Activated T-cell treated with anti-CD3 and anti-CD28 coated beads, Interleukin-2, amount 50 U/mL, for 72 hours (primary cell): ENCODE measurements at places on chromosomes 7 and 10. TPM values are rescaled to one million over a fixed set of nuclear protein-coding genes. Genes with fewer than 3 reads are reported as not detected.

DNA sequence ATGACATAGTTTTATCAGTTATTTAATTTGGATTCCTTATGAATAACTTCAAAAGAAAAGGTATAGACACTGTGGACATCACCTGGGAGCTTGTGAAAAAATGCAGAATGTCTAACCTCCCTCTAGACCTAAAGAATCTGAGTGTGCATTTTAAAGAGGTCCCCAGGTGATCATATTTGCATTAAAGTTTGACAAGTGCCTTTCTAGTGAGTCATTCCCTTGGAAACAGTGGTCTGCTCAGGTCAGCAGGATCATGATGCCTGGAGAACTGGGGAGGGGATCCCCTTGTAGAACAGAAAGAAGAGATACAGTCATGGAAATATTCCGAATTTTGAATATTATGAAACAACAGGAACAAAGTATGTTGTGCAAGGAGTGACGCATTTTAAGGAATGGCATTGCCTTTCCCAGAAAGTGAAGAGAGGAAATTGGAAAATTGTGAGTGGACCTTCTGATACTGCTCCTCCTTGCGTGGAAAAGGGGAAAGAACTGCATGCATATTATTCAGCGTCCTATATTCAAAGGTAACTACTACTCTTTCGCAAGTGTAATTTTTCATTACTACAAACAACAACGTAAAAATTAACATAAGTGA, 4.6 kb downstream of the STEAP2 start:
- no peak for DNase-seq

DNA sequence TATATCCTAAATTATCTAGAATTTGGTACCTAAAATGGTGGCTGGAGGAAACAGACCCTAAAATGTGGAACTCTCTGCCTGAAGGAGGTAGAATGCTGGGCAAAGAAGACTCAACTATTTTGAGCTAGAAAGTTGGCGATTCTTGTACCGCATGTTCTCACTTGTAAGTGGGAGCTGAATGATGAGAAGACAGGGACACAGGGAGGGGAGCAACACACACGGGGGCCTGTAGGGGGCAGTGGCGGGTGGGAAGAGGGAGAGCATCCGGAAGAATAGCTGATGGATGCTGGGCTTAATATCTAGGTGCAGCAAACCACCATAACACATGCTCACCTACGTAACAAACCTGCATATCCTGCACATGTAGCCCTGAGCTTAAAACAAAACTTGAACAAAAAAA, 250.6 kb downstream of the CALN1 start:
- no peak for DNase-seq

DNA sequence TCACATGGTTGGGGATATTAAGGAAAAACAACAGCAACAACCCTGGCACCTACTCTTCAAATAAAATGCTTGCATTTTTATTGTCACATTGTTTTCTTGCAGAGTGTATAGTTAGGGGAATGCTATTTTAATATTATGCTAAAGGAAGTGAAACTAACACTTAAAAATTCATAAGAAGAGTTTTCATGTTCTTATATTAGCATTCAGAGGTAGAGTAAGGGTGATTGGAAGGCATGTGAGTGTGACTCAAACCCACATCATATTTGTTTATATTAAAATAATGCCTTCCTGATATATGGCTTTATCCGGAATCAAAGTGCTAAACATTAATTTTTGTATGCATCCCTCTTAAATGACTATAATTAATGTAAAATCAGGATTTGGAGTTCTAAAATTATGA, 59.8 kb upstream of the TES start:
- no peak for DNase-seq

- peak; percentile 70 for DNase-seq
These were observed 121.0 kb downstream of the HIP1 start for GRCh38 chr7:75617634-75618234.

GRCh38 chr7:2985866-2986265, 57.8 kb downstream of the CARD11 start:
- no peak for DNase-seq

GRCh38 chr10:26879744-26880143, 19.0 kb upstream of the ABI1 start:
- DNase-seq, result no peak

- DNase-seq, result no peak
These were observed 85.7 kb upstream of the COL13A1 start for GRCh38 chr10:69715899-69716606.

- DNase-seq, result no peak
These were observed 684 bp upstream of the HOXA5 start for GRCh38 chr7:27143950-27144780.

The ZNF479 gene
- not detected for total RNA-seq

GRCh38 chr10:124709861-124710260, 34.3 kb downstream of the FAM53B start:
- no peak for DNase-seq

The PKD2L1 gene
- total RNA-seq, result 0.60 TPM

DNA sequence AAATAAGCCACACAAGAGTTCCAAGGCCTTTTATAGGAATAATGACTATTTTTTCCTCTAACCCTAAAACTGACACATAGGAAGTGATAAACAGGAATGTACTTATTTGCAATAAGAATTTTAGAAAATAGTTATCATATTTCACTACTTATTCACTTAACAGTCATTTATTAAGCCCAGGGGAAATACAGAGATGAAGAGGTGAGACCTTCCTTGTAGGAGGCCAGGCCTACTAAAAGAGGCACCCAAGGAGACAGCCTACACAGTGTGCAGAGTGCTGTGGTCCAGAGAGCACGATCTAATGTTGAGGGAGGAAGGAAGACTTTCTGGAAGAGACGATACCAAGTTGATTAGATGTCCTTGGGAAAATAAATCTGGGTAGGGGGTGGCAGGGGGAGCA, 45.0 kb upstream of the PPP1R3C start:
- no peak for DNase-seq

DNA sequence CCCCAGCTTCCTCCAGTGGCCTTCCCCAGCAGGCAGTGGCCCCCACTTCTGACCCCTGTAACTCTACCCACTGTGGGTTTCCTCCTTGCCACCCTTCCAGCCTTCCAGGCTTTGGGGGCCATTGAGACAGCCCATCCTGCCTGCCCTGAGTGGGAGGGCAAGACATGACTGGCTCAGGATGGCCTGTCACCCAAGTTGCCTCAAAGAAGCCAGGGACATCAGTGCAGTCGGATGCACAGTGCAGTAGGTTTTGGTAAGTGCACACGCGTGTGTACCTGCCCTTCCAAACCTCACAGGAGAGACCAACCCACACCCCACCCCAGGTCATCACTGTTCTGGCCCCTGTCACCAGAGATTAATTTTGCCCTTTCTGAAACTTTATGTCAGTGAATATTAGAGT, 22.7 kb downstream of the ZMIZ2 start:
- no peak for DNase-seq

DNA sequence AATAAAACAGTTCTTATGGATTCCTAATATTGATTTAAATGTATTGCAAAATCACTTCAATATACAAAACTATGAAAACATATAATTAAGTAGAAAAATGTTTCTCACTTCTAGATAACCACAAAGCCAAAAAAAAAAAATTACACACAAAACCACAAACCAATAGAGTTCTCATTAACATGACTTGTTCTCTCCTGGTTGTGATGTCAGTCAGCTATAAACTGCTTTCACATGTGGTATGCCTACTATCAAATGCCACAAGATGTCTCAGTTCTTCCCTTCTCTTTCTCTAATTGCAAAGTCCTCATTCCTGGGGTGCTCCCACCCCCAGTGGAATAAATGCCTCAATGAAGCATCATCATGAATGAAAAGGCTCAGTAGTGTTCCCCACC, 16.6 kb downstream of the GNAI1 start:
- DNase-seq, result peak; percentile 59

GRCh38 chr7:96996111-96996957, 9.0 kb upstream of the DLX6 start:
- no peak for DNase-seq

The AKR1D1 gene
- not detected for total RNA-seq

The PDK4 gene
- total RNA-seq, result not detected

- no peak for DNase-seq
These were observed 41.2 kb upstream of the ACSL5 start for GRCh38 chr10:112332509-112333228.

The RBM20 gene
- 0.72 TPM for total RNA-seq

DNA sequence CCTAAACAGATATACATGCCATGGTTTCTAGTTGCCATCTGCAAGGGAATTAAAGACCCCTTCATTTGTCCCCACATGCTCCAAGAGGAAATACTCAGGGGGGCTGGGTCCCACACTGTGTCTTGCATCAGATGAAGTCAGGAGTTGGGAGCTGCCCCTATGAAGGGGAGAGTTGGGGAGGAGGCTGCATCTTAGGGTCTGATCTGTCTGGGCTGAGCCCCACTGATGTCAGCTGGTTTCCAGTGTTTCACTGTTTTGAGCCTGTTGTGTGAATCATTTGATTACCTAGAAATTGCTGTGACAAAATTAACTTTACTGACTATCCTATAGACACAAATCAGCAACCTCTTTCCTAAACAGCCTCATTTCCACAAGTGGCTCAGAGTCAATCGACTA, 4.9 kb upstream of the ADCY1 start:
- no peak for DNase-seq

GRCh38 chr10:7374795-7375194, 36.0 kb downstream of the SFMBT2 start:
- DNase-seq, result no peak

DNA sequence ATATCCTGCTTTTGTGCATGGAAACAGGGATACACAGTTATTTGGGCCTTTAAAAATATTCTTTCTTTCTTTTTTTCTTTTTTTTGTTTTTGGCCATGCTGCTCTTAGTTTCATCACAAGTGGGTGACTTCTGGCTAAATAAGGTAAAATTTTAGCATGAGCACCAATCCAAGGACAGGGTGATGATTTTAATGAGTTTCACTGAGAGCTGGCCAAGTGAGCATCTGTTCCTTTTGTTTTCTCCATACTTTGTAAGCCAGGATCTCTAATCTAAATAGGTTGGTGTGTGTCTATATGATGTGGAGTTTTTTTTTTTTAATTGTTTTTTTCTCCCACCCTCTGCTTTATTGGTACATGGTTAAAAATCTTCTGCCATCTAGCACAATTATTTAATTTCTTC, 106.8 kb downstream of the POLL start:
- DNase-seq, result no peak

The KCNIP2 gene
- total RNA-seq, result 2.2 TPM

GRCh38 chr10:1050145-1050544, 1.2 kb upstream of the IDI1 start:
- DNase-seq, result no peak

The OPN4 gene
- not detected for total RNA-seq

The PLPP4 gene
- not detected for total RNA-seq

DNA sequence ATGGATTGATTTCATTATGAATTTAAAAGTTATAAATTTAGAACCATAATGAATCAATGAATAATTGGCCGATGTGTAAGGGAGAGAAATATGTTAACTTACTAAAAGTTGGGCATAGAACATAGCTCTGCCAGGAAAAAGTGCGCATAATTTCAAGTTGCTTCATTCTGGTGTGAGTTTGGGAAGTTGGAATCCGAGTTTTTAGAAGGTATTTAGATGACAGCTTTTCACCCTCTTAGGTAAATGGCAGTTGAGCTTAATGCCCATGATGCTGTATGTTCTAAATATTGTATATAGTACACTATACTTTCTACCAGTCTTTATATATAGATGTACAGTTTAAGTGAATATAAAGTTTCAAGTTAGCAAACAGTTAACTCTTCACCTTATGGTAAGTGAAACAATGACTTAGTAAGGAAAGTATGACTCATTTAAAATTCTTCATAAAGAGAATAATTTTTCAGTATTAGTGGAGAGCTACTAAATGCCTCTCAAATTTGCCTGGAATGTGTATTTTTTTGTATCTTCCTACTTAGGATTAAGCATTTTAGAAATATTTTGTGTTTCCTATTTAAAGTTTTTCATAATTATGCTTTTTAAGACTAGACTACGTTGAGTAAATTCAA, 1.6 kb downstream of the C1GALT1 start:
- no peak for DNase-seq

GRCh38 chr7:156918635-156919034, 25.7 kb upstream of the LMBR1 start:
- no peak for DNase-seq

DNA sequence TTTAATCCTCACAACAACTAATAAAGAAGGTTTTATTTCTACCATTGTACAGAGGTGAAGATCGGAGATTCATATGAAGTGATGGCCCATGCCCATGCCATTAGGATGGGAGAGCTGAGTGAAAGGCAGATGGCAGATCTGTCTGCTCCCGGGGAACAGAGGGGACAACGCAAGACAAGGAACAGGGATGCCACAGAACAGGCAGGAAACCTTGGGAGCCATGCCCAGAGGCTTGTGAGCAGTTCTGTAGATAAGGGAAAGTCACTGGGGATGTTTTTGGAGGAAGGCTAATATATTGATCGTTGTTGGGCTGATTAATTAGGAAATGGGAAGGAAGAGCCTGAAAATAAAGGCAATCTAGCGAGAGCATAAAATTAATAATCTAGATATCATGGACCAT, 73.1 kb upstream of the ITGB1 start:
- no peak for DNase-seq

The SEMA3E gene
- total RNA-seq, result not detected

DNA sequence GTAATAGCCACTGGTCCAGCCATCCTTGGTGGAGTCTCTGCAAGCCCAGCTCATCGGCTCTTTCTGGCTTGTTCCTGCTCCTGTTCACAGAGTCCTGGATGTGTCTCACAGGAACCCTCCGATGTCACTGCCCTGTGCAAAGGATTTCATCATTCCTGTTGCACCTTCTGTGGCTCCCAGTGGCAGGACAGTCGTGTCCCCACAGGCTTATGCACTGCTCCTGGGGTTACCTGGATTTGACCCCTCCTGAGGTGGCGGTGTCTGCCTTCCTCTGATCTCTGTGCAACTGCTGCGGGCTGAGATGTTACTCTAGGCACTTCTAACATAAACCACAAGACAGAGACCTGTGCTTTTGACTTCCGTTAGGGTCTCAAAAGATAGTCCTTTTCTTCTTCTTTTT, 30.6 kb downstream of the APBB1IP start:
- DNase-seq, result no peak

The SMO gene
- 0.84 TPM for total RNA-seq

The CYTH3 gene
- total RNA-seq, result 2.0 TPM

GRCh38 chr10:2914741-2915140, 152.6 kb upstream of the PFKP start:
- no peak for DNase-seq

DNA sequence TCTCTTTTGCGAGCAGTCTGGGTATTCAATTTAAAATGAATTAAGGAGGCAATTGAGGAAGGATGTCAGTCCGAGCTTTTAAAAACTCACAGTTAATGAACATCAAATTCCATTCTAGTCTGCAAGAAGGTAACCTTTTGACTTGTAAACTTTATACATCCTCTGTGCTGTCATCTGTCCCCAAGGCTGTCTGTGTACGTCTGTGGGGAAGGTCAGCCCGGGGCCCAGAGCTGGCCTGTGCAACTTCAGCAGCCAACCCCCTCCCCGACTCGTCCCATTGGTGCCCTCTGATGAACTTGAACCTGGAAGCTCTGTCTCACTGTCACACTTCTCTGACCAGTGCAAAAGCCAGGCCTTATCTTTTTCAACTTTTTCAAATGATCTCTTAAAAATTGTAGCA, 80.3 kb downstream of the CCDC3 start:
- DNase-seq, result no peak
